CD4-positive, alpha-beta T cell treated with Interleukin-17A for 1 hour (primary cell): ENCODE measurements at places on chromosomes 12 and 14.

DNA sequence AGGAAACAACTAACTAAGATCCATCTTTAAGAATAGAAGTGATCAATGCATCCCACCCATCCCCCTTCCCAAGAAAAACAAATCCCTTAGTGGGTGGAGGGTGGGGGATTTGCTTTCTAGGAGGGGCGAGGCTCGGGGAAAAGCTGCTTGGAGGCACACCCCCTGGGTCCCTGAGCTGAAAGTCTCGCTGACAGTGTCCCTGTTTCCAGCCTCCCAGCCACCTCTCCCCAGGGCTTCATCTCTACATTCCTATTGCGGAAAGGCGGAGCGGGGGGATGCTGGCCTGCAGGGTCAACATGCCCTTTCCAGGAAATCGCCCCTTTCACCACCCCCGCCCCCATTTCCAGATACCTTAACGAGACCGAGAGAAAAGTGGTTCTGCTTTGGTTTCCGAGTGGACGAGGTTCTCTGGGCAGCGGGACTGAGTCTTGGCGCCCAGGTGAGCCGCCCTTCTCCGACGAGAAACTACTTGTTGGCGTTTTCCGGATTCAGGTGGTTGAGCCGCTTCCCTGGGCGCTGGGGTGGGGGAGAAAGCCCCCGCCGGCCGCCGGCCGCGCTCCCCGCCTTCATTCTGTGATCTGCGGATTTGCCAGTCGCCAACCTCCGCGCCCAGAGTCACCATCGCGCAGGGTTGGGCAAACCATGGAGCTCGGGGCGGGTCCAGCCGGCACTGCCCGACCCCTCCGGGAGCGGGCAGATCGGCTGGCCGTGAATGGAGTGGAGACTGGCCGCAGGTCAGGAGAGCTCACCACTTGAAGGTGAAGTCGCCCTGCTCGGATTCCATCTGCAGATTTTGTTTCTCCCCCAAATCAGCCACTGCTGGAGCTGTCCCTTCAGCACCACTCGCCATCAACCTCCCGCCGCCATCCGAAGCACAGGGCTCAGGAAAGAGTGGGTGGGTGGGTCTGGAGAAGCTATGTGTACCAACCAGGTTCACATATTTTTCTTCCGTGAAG lies 505 bp downstream of the KCNC2 start:
- no peak for DNase-seq

- no peak for DNase-seq
Observed at GRCh38 chr12:29612912-29613311, 115.4 kb upstream of the OVCH1 start.

- DNase-seq: no peak
Observed at GRCh38 chr12:8562310-8562709, 21.6 kb upstream of the CLEC4E start.

GRCh38 chr14:55297611-55298499 lies 26.6 kb downstream of the FBXO34 start:
- DNase-seq: peak; percentile 52

DNA sequence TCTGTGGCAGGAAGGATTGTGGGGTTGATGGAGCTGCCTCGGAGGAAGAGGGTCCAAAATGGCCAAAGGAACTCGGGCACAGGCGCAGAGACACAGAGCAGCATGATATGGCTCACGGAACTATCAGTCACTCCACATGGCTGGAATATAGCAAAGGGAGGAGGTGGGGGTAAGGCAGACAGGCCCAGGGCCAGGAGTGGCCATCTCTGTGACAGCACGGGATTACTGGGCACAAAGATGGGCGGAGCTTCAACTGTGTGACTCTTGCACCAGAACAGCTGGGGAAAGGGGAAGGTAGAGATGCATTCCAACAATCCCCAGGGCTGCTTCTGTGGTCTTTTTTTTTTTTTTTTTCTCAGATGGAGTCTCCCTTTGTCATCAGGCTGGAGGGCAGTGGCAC lies 24.8 kb upstream of the EML1 start:
- no peak for DNase-seq

DNA sequence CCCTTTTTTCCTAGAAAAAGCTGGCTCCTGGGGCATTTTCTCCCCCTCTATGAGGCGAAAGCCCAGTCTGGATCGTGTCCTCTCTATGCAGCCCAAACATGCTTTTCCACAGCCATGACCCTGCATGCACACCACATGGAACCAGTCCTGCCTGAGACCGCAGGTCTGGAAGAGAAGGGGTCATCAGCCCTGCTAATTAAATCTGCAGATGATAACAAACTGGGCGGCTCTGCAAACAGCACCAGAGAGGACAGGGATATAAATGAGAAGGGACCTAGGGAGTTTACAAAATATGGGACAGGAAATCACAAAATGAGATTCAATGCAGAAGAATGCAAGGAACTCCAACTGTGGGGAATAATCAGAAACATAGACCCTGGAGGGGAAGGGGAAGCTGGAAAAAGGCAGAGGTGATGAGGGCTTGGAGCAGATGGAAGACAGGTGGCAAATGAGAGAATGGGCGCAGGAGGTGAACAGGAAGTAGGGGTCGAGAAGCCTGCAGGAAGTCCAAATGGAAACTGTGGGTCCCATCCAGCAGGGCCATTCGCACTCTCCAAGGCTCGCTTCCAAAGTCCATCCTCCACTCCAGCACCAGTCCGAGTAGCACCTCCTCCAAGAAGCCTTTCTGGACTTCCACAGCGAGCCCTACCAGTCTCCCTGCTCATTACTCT lies 76.3 kb downstream of the ANO2 start:
- no peak for DNase-seq

GRCh38 chr12:68521848-68522502 lies 88.7 kb upstream of the RAP1B start:
- DNase-seq: no peak

- no peak for DNase-seq
Observed at GRCh38 chr12:64160021-64160710, 61.9 kb downstream of the KICS2 start.

GRCh38 chr12:65263777-65264176 lies 14.7 kb upstream of the MSRB3 start:
- no peak for DNase-seq

DNA sequence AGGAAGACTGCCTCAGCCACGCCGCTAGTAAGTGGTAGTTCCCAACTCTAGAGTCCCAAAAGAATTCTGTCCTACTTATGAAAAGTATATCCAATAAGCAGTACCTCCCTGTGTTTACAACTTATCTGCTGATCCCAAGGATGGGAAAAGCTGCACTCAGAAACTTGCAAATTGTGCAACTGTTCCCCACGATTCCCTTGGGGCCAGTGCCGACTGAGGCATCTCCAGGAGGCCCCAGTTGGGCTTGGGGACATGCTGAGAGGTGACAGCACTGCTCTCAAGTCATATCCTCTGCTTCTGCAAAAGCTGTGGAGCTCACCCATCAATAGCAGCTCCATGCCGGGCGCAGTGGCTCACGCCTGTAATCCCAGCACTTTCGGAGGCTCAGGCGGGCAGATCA lies 23.7 kb downstream of the SPRING1 start:
- DNase-seq: no peak

- no peak for DNase-seq
Observed at GRCh38 chr14:64407329-64407728, 19.2 kb downstream of the MTHFD1 start.

- no peak for DNase-seq
Observed at GRCh38 chr12:6352193-6353173, 10.6 kb upstream of the TNFRSF1A start.

- peak; percentile 16 for DNase-seq
Observed at GRCh38 chr14:64733899-64734298, 29.7 kb downstream of the PLEKHG3 start.

- no peak for DNase-seq
Observed at GRCh38 chr12:65607401-65607841, 216.9 kb upstream of the HMGA2 start.
